ENCODE measurements at places on chromosomes 2 and 18. TPM values are rescaled to one million over a fixed set of nuclear protein-coding genes. Genes with fewer than 3 reads are reported as not detected.

DNA sequence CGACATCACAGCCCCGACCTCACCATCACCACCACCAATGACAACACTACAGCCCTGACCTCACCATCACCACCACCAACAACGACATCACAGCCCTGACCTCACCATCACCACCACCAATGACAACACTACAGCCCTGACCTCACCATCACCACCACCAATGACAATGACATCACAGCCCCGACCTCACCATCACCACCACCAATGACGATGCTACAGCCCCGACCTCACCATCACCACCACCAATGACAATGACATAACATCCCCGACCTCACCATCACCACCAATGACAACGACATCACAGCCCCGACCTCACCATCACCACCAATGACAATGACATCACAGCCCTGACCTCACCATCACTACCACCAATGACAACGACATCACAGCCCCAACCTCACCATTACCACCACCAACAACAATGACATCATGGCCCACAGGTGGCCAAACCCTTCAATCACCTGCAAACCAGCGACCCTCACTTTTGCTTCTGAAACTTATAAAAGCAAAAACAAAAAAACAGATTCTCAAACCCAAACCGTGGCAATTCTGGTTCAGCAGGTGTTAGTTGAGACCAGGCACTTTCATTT lies 70.7 kb upstream of the TMEM18 start:
- DNase-seq, result no peak

DNA sequence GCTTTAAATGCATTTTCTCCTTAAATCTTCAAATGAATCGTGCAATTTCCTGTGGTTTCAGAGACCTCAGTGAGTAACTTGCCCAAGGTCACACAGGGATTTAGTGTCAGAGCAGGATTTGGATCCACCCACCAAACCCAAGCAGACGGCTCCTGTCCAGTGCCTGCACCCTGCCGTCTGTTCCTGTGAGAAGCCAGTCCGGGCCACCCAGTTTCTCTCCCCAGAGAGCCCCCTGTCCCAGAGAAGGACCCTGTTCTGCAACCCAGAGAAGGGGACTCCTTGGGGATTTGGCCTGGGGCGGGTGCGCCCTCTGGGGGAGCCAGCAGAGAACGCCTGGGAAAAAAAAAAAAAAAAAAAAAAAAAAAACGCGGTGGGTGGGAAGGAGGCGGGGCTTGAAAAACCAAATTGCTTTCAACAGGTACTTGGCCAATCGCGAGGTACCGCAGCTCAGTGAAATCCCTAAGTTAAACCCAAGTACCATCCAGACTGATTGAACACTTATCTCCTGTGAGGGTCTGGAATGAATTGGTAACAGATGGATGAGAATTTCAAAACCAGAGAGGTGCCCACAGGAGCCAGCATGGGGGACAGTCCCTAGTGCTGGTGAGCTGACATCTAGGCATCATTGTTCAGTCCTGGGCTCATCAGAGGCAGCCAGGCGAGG lies 30.9 kb upstream of the REEP1 start:
- DNase-seq, result no peak

- DNase-seq, result no peak
Measured at GRCh38 chr2:59720296-59720866, 833.1 kb downstream of the BCL11A start.

The TANC1 gene
- total RNA-seq, result 62.3 TPM

DNA sequence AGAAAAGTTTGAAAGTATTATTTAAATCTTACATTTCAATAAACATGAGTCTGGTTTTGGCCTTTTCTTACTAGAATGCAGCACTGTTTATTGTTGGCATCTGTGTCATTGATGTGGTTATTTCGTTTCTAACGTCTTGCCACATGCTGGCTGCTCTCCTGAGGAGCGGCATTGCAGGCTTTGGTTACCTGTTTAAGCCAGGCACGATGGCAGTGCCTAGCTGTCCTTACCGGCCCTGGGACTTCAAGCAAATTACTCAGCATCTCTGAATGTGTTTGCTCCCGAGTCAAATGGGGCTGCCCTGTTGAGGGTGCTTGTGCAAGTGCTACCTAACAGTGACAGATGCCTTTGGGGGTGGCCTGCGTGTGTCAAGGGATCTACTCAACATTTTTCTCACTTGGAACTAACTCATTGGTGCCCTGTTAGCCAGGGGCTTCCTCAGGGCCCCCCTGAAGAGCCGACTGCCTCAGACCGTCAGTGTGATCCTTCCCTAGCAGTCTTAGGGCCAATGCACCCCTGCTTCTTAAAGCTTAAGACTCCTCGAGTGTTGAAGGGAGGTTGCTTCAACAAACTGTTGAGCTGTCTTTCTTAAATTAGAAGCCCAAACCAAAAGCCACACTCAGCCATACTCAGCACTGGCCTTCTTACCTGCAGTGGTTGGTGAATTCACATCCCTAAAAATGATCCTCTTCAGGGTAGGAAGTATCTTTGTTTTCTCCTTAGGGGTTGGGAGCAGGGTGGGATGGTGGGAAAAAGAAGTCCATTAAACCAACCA lies 151.5 kb downstream of the NCK2 start:
- DNase-seq, result no peak

DNA sequence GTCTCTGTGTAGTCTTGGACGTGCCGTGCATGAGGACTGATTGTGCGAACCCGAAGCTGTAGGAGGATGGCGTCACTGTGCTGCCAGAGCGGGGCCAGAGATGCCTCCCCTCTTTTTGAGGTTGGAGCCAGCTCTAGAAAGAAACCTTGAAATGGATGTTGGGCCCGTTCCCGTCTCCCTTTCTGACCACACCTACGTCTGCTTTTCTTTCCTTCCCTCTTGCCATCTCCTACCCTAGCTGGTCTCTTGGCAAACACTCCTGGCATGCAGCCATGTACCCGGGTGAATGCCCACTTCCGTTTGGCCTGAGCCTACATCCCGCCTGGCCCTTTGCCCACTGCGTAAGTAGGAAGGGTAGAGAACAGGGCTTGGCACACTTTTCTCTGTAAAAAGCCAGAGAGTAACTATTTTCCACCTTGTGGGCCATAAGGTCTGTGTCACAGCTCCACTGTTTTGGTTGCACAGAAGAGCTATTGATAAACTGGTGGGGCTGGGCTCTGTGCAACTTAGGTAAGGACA lies 37.4 kb downstream of the SH3BP4 start:
- DNase-seq, result peak; percentile 82

GRCh38 chr2:101396316-101396717 lies 9.0 kb upstream of the CREG2 start:
- no peak for DNase-seq

DNA sequence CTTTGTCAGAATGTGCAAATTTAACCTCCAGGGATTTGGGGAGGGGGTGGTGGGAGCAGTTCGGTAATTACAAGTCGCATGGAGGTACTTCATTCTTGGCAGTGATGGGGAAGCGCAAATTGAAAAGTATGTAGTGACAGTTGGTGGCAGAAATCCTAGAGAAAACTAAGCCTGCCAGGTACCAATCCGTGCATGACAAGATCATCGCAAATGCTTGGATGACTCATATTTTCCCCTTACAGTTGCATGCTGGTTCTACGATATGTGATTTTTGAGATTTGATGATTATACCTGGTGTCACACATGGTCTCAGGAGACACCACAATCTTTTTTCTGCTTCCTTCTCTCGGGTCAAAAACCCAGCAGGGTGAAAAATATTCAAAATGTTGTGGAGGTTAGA lies 479.7 kb upstream of the ID2 start:
- no peak for DNase-seq

DNA sequence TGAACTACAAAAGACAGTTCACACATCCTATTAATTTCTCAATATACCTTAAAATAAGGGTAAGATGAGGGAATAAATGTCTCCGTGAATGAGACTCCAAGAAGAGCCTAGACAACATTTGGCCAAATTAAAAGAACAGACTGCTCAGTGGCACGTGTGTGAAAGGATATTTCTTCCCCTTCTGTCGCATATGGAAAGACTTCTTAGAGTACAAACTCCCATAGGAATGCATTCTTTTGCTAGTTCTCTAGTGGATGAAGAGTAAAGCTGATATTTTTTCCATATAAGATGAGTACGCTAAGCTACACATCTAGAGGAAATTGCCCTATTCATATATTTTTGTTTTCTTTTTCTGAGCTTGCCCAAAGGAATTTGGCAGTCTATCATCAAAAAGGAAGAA lies 710.0 kb upstream of the ID2 start:
- no peak for DNase-seq

DNA sequence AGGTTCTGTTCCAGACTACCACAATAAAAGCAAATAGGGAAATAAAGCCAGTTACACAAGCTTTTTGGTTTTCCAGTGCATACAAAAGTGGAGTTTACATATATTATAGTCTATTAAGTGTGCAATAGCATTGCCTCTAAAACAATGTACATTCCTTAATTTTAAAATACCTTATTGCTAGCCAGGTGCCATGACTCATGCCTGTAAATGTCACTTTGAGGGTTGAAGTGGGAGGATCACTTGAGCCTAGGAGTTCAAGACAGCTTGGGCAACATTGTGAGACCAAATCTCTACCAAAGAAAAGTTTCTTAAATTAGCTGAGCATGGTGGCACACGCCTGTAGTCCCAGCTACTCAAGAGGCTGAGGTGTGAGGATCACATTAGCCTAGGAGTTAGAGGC lies 52.9 kb upstream of the IMP4 start:
- DNase-seq, result no peak

GRCh38 chr2:158305501-158305900 lies 151.1 kb downstream of the CCDC148 start:
- DNase-seq, result no peak

DNA sequence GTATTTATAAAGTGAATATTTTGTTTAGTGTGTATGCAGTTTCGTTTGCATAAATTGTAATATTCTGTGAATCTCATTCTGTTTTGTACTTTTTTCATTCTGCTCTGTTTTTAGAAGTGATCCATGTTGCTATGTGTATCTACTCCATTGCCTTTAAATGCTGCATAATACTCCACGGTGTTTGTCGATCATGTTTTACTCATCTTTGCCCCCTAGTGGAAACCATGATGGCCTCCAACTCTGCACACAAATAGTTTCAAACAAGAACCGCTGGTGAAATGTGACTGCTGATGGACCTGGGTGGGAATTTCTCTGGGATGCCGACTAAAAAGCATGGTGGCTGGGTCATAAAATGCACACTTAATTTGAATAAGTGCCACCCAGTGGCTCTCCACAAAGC lies 32.0 kb upstream of the SKOR2 start:
- no peak for DNase-seq

- no peak for DNase-seq
Measured at GRCh38 chr2:223909001-223909741, 36.0 kb downstream of the WDFY1 start.

The GYPC gene
- 61.6 TPM for total RNA-seq

GRCh38 chr18:56637711-56638231 lies 621 bp downstream of the TXNL1 start:
- no peak for DNase-seq

Data from breast epithelium (tissue), 4 donors.